ENCODE measurements at places on chromosomes 7 and 10.

DNA sequence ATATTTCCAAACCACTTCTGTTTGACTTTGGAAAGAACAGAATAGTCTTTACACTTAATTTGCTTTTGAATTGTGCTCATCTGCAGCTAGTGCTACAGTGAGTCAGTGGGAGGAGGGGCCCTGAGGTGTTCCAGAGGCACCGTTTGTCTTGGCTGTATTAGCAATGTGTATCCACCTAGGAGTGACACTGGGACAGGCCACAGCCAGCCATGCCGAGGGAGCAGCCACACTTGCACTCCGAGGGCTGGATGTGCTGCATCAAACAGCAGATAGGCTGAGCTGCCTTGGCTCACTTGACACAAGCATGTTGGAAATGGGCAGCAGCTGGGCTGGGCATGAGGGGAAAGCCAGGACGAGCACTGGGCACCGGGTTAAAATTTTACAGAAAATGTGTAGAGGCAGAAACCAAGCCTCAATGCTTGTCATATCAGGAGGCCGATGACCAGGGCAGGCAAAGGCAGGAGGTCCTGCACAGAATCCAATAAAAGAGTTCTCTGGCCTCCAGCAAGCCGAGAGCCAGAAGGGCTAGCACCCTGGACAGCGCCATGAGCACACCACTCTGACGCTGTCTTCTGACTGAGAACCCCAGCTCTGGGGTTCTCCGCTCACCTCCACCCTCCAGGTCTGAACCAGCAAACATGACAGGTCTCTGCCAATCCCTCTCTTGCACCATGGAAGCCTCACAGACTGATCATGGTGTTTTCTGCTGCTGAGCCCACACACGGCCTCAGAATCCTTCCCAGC lies 163.3 kb downstream of the GRID1 start:
- DNase-seq, result no peak

GRCh38 chr10:85891472-85891871 lies 475.1 kb downstream of the GRID1 start:
- no peak for DNase-seq

GRCh38 chr7:138882249-138882648 lies 84.3 kb upstream of the ATP6V0A4 start:
- no peak for DNase-seq

DNA sequence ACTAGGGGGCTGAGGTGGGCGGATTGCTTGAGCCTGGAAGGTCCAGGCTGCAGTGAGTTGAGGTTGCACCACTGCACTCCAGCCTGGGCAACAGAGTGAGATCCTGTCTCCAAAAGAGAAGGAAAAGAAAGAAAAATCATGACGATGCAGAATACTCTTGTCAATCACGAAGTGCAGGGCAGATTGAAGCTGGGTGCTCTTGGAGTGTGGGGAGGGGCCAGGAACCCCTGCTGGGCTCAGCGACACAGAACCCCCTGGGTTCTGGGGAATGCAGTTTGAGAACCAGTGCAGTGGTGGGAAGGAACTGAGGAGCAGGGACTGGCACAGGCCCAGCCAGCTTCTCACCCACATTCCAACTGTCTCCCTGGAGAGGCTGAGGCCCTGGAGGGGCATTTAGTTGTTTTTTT lies 10.8 kb upstream of the INTS1 start:
- no peak for DNase-seq

Measured in CD8-positive, alpha-beta T cell (primary cell).